Stimulated activated CD8-positive, alpha-beta memory T cell treated with anti-CD3 and anti-CD28 coated beads, Interleukin-15, amount 100 ng/mL, for 48 hours (primary cell): ENCODE measurements at places on chromosomes 7 and 10.

DNA sequence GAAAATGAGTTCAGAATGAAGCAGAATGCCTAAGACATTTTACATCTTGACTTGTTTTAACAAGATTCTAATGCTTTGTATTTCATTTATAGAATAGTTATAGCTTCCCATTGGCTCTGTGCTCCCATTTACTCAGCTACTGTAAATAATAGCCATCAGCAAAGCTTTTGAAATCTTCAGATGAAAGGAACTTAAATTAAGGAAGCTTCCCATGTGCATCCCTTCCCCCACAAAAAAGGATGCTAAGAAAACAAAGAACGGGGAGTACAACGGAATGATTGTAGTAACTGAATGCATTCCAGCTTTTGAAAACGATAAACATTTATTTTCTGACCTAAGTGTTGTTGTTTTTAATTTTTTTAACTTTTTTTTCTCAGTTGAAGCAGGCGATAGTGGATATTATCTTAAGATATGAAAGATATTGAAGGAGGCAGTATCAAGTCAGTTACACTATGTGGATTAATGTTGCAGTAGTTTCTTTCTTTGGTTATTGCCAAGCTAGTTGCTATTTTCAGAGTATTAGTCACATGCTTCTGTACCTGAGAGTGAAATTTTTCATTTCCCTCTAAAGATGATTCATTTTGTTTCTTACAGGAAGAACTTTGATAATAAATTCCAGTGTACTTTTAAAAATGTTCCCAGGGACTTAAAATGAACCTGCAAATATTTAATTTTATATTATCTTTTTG is 129.2 kb downstream of the KCND2 start:
- DNase-seq, result no peak

DNA sequence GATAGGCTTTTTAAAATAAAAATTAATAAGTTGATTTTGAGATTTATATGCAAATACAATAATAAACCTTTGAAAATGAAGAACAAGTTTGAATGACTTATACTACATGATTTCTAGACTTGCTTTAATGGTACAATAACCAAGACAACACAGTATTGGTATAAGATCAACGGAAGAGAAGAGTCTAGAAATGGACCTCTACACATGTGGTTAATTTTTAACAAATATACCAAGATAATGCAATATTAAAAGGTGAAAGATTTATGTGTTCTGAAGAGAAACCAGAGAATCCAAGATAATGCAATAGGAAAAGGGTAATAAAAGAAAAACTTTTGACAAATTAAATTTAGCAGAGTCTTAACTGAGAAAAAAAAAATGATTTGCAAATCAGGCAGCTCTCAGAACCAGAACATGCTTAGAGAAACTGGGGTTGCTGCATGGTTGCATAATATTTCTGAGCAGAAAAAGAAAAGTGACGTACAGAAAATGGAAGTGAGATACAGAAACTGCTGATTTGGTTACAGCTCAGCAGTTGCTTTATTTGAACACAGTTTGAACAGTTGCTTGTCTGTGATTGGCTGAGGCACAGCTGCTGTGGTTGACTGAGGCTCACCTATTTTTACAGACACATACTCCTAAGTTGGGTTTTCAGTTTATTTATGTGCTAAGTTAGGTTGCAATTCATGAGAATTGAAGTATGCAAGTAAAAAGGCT is 365.9 kb downstream of the CRPPA start:
- no peak for DNase-seq

GRCh38 chr10:126917975-126918908 is 13.0 kb downstream of the DOCK1 start:
- no peak for DNase-seq

GRCh38 chr7:73647725-73648592 is 19.7 kb upstream of the VPS37D start:
- DNase-seq, result no peak

- no peak for DNase-seq
These were observed 120.2 kb downstream of the TNS3 start for GRCh38 chr7:47461746-47462145.
